Right atrium auricular region (tissue), 2 donors: ENCODE measurements at places on chromosomes 1 and 21. TPM values are rescaled to one million over a fixed set of nuclear protein-coding genes. Genes with fewer than 3 reads are reported as not detected.

GRCh38 chr1:18945401-18945849, 11.1 kb downstream of the IFFO2 start:
- no peak for DNase-seq
- H3K27me3 ChIP-seq: no peaks in the 10 kb centered on the region
- H3K27ac ChIP-seq: peak overlapping the region; percentile 48

- no peak overlapping the region for H3K4me3 ChIP-seq
- H3K36me3 ChIP-seq: no peaks in the 10 kb centered on the region
- H3K27me3 ChIP-seq: no peaks in the 10 kb centered on the region
- peaks cover 40% of the 10 kb centered on the region for H3K4me1 ChIP-seq
- H3K27ac ChIP-seq: no peak overlapping the region
- DNase-seq: peak; percentile 34
These were observed 34.9 kb downstream of the ELK4 start for GRCh38 chr1:205596876-205597275.

GRCh38 chr1:24418898-24419628, 3.5 kb downstream of the NIPAL3 start:
- H3K36me3 ChIP-seq: no peaks in the 10 kb centered on the region
- H3K27ac ChIP-seq: no peak overlapping the region
- no peak overlapping the region for H3K4me3 ChIP-seq
- DNase-seq: no peak

Gene KCNT2
- 14.1 TPM for total RNA-seq

Gene TNFSF4
- total RNA-seq: 1.4 TPM

DNA sequence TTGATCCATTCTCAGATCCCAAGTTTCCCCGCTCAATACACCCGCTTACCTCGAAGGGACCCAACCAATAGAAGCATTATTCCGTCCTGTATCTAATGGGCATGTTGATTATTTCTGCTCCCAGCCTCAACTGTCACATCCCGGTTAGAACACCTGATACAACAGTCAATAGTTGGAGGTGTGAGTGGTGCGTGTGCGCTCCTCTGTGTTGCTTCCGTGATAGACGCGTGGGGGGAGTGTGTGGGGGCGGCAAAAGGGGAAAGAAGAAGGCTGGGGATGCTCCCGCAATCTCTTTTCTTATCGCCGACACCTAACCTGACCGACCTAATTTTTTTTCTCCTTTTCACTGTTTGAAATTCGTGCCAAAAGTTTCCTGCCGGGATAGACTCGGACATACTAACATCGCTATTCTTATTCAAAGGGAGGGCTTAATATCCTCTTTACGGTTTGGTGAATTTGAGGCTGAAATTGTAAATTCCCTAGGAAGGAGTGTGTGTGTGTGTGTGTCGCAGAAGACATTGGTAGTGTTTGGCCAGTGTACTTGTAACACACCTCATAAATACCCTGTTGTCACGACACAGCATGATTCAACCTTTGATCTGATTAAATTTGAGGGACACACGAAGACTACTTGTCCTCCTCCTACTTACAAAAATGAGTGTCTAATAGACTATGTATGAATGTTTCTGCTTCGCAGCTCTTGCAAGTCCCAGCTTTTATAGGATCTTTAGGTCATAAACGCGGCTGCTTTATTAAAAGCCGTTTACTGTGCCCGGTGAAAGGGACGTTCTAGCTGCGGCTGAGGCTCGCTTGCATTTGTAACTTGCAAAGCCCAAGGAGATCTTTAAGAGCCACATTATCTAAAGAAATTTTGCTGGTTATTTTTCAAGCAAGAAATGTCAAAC, 1.5 kb upstream of the PROX1 start:
- H3K36me3 ChIP-seq: no peaks in the 10 kb centered on the region
- H3K27ac ChIP-seq: peak overlapping the region; percentile 89
- H3K4me1 ChIP-seq: peaks cover 49% of the 10 kb centered on the region
- peak overlapping the region; percentile 65 for H3K4me3 ChIP-seq
- H3K27me3 ChIP-seq: no peaks in the 10 kb centered on the region

Gene ACKR1
- 13.3 TPM for total RNA-seq

DNA sequence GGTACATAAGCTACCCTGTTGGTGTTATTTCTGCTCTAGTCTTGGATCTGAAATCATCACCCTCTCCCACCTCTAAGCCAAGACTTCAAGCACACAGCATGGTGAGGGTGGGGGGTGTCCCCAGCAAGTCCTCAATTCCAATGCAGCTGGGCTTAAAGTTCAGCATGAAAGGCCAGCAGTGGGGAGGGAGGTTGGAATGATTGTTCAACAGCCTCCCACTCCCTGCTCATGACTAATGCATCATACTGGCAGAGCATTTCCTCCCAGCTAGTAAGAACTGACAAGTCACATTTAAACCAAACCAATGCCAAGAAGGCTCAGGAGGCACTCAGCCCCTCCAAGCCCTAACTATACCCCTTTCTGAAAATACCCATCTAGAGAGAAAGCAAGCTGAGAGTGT, 50.1 kb downstream of the TIAM1 start:
- no peaks in the 10 kb centered on the region for H3K27me3 ChIP-seq
- H3K27ac ChIP-seq: no peak overlapping the region
- H3K4me3 ChIP-seq: no peak overlapping the region
- no peaks in the 10 kb centered on the region for H3K4me1 ChIP-seq

- no peaks in the 10 kb centered on the region for H3K4me1 ChIP-seq
- H3K4me3 ChIP-seq: no peak overlapping the region
- H3K27me3 ChIP-seq: no peaks in the 10 kb centered on the region
- no peaks in the 10 kb centered on the region for H3K36me3 ChIP-seq
These were observed 34.5 kb upstream of the ATP2B4 start for GRCh38 chr1:203592156-203592555.

DNA sequence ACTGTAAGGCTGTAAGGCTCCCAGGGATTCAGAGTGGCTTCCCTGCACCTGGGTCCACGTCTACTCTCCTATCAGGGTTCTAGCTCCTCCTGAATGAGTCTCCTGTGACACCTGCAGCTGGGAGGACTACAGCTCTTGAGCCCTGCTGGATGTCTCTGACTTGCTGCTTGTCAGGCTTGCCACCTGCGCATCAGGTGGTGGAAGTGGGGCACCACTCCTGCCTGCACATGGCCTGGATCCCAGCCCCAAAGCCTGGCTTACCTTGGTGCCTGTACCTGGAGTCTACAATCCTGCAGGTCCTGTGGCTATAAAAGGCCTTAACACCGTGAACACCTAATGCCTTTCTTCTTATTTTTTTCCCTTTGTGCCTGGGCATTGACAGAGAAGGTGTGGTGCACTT, 82.2 kb downstream of the FAM78B start:
- DNase-seq: no peak
- no peaks in the 10 kb centered on the region for H3K36me3 ChIP-seq
- H3K27ac ChIP-seq: no peak overlapping the region
- H3K4me1 ChIP-seq: peaks cover 16% of the 10 kb centered on the region
- H3K27me3 ChIP-seq: no peaks in the 10 kb centered on the region

- H3K4me3 ChIP-seq: no peak overlapping the region
- H3K27me3 ChIP-seq: no peaks in the 10 kb centered on the region
- DNase-seq: no peak
- no peaks in the 10 kb centered on the region for H3K4me1 ChIP-seq
- H3K36me3 ChIP-seq: no peaks in the 10 kb centered on the region
These were observed 67.8 kb upstream of the ABCD3 start for GRCh38 chr1:94350350-94350924.

DNA sequence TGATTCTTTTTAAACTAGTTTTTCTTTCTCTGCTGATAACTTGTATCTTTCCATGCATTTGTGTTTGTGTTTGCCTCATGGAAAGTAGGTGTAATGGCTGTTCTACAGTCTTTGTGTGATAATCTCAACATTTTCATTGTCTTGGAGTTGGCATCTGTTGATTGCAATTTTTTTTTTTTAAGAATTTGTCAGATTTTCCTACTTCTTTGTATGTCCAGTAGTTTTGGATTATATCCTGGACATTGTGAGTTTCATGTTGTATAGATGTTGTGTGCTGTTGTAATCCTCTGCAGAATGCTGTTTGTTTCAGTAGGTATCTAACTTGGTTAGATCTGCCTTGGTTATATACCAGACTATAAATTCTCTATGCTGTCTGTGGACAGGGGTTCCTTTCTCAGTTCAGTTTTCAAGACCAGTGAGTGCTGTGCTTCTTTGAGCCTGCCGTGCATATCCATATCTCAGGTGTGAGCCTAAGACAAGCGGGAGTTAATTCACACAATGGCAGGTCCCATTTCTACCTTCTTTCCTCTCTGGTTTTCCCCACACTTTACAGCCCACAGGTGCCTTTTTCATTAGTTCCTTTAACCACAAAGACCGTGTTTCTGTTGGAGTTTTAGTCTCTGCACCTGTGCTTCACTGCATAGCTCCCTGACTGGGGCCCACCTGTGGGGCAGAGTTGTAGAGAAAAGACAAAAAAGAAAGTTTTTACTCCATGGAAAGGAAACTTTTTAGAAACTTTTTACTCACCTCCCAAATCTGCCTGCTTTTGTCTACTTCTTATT, 69.9 kb downstream of the ITSN1 start:
- H3K4me3 ChIP-seq: no peak overlapping the region
- no peak for DNase-seq
- no peaks in the 10 kb centered on the region for H3K36me3 ChIP-seq
- no peaks in the 10 kb centered on the region for H3K4me1 ChIP-seq
- no peak overlapping the region for H3K27ac ChIP-seq

Gene CLCNKB
- 3.9 TPM for total RNA-seq

Gene PALMD
- total RNA-seq: 78.7 TPM

DNA sequence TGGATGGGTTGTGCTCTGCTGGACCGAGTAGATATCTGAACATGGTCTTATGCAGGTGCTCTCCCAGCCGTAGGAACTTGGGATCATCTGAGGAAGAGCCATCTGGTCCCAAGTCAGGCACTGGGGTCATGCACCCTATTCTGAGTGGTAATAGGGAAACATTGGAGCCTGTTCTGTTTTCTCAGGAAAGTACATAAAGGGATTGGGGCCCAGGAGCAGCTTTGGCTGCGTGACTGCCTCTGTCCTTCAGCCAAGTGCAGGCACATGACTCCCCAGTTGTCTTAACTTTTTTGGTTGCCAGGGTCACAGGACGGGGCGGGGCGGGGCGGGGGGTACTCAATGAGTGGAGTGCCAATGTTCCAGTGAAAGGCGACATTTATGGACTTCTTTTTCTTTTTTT, 11.5 kb downstream of the PFKFB2 start:
- peak overlapping the region; percentile 56 for H3K27ac ChIP-seq
- DNase-seq: no peak
- H3K27me3 ChIP-seq: no peaks in the 10 kb centered on the region
- no peak overlapping the region for H3K4me3 ChIP-seq

DNA sequence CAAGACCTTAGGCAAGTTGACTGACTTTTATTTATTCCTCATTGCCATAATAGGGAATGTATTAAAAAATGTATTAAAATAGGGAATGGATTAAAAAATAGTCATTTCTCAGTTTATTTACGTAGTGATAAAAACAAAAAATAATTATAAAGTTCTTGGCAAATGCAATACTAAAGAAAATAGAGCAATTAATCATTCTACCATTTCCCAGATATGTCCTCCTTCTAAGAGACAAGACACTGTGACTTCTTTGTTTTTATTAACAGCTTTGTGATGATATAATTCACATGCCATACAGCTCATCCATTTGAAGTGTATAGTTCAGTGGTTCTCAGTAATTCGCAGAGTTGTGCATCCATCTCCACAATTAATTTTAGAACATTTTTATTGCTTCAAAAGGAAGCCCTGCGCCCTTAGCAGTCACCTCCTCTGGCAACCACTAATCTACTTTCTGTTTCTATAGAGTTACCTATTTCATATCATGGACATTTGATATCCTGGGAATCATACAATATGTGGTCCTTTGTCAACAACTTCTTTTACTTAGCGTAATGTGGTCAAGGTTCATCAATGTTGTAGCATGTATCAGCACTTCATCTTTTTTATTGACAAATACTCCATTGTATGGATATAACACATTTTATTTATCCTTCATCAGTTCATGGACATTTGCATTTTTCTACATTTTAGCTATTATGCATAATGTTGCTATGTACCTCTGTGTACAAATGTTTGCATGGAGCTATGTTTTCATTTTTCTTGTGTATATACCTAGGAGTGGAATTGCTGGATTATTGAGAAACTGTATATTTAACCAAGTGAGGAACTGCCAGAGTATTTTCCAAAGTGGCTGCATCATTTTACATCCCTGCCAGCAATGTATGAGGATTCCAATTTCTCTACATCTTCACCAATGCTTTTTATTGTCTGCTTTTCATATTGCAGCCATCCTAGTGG, 5.6 kb downstream of the TBX19 start:
- no peaks in the 10 kb centered on the region for H3K27me3 ChIP-seq
- DNase-seq: no peak
- no peaks in the 10 kb centered on the region for H3K36me3 ChIP-seq
- no peaks in the 10 kb centered on the region for H3K4me1 ChIP-seq

GRCh38 chr1:221809091-221810029, 67.5 kb upstream of the DUSP10 start:
- DNase-seq: no peak
- H3K36me3 ChIP-seq: no peaks in the 10 kb centered on the region
- H3K27ac ChIP-seq: no peak overlapping the region
- H3K27me3 ChIP-seq: no peaks in the 10 kb centered on the region
- H3K4me3 ChIP-seq: no peak overlapping the region

Gene NGF
- 12.0 TPM for total RNA-seq

DNA sequence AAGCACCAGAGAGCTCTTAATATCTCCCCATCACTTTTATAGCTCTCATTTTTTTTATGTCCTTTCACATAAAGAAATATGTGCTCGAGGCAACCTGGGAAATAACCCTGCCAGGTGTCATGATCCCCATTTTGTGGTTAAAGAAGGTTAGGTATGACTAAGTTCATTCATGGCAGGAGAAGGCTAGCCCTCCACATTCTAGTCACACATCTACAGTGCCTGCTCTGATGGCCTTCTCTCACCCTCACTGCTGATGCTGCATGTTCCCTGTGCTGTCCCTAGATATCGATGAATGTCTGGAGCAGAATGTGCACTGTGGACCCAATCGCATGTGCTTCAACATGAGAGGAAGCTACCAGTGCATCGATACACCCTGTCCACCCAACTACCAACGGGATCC, 187.5 kb downstream of the TPR start:
- no peaks in the 10 kb centered on the region for H3K4me1 ChIP-seq
- H3K27me3 ChIP-seq: no peaks in the 10 kb centered on the region
- no peak overlapping the region for H3K4me3 ChIP-seq
- no peak overlapping the region for H3K27ac ChIP-seq

Gene HRNR
- not detected for total RNA-seq
